Natural killer cell treated with Interleukin-12 subunit alpha and Interleukin-12 subunit beta and Interleukin-15 and Interleukin-18, amount 100 ng/mL, for 72 hours (primary cell): ENCODE measurements at places on chromosomes 6 and 20.

DNA sequence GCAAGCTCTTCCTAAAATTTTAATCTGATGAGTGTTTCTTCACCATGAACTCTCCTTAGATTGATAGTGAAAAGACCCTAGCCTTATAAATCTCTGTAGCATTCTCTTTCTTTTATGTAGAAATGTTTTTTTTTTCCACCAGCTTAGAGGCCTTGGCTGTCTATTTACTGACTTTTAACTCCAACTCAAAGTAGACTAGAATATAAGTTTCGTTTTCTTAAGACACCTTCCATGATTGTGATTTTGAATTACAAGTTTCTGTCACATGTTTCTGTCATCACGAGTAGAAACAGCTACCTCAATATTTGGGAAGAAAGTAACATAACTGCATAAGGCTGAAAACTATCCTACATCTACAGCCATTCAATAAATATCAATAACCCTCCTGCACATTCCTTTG is 17.8 kb downstream of the ADGRF4 start:
- no peaks in the 10 kb centered on the region for H3K36me3 ChIP-seq
- peaks cover 4% of the 10 kb centered on the region for H3K4me1 ChIP-seq
- no peak overlapping the region for H3K4me3 ChIP-seq
- no peak for DNase-seq
- peaks cover 17% of the 10 kb centered on the region for H3K27me3 ChIP-seq
- no peak overlapping the region for H3K27ac ChIP-seq

DNA sequence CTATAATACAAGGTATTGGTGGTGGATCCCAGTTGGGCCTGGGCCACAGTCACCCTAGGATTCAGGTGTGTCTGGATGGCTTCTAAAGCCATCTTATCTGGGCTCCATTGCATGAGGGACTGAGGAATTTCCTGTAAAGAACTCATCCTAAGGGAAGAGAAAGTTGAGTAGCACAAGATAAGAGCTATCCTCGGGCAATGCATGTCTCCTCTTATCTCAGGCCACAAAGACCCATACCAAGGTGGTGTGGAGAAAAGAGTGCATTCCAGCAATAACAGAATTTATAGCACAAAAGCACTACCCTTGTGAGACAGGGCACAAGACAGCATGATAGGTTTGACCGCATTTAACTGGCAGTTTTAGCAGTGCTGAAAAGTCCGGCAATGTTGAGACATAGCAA is 14.3 kb upstream of the MTRF1L start:
- DNase-seq: no peak
- H3K4me3 ChIP-seq: no peak overlapping the region
- no peaks in the 10 kb centered on the region for H3K36me3 ChIP-seq

DNA sequence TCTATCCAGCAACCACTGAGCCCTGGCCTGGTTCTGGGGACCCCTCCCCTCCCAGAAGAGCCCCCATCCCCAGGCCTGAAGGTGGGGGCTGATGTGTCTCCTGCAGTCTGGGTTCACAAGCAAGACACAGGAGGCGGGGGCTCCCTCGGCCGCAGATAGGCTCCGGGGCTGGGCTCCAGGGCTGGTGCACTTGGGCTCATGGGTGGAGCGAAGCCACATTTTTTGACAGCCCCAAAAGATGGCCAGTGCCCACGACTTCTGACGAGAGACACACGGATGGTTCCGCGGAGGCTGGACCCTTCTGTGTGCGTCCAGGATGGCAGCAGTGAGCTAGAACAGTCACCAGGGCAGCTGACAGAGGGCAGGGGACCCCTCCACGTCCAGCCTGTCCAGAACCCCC is 57.1 kb upstream of the GATA5 start:
- no peak overlapping the region for H3K27ac ChIP-seq
- H3K4me1 ChIP-seq: no peaks in the 10 kb centered on the region
- peaks cover 2% of the 10 kb centered on the region for H3K27me3 ChIP-seq
- H3K36me3 ChIP-seq: no peaks in the 10 kb centered on the region
- DNase-seq: no peak
- H3K4me3 ChIP-seq: no peak overlapping the region

GRCh38 chr6:40880906-40881305 is 158.1 kb downstream of the UNC5CL start:
- no peak for DNase-seq
- no peak overlapping the region for H3K4me3 ChIP-seq
- H3K4me1 ChIP-seq: peaks cover 6% of the 10 kb centered on the region
- peaks cover 50% of the 10 kb centered on the region for H3K27me3 ChIP-seq
- H3K27ac ChIP-seq: no peak overlapping the region

- no peaks in the 10 kb centered on the region for H3K4me1 ChIP-seq
- H3K27me3 ChIP-seq: peaks cover 19% of the 10 kb centered on the region
- no peak overlapping the region for H3K4me3 ChIP-seq
- H3K27ac ChIP-seq: no peak overlapping the region
- DNase-seq: no peak
Measured at GRCh38 chr6:110537208-110538123, 61.1 kb upstream of the SLC22A16 start.

- H3K27ac ChIP-seq: no peak overlapping the region
- no peak overlapping the region for H3K4me3 ChIP-seq
- no peaks in the 10 kb centered on the region for H3K36me3 ChIP-seq
- peaks cover 13% of the 10 kb centered on the region for H3K27me3 ChIP-seq
- no peak for DNase-seq
Measured at GRCh38 chr20:60632391-60633262, 619.4 kb upstream of the CDH4 start.

DNA sequence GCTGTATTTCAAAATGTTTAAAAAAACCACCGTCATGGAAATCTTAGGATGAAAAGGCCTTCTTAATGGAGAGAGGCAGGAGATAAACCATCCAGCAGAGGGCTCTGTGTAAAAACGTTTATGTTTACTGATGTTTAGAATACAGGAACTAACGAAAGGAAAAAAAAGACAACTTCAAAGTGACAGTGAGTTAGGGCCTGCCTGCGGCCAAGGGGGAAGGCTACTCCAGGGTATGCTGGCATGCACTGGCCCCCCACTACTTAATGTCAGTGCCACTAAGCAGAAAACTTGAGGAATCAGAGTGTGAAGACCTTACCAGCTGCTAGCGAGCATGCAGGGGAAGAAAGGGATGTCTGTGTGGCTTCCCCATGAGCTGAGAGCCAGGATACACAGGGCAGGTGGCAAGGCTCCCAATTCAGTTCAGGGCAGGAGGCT is 47.7 kb downstream of the AKAP7 start:
- peak overlapping the region; percentile 40 for H3K4me3 ChIP-seq
- H3K36me3 ChIP-seq: no peaks in the 10 kb centered on the region
- peaks cover 6% of the 10 kb centered on the region for H3K4me1 ChIP-seq
- DNase-seq: no peak
- H3K27ac ChIP-seq: peak overlapping the region; percentile 17

DNA sequence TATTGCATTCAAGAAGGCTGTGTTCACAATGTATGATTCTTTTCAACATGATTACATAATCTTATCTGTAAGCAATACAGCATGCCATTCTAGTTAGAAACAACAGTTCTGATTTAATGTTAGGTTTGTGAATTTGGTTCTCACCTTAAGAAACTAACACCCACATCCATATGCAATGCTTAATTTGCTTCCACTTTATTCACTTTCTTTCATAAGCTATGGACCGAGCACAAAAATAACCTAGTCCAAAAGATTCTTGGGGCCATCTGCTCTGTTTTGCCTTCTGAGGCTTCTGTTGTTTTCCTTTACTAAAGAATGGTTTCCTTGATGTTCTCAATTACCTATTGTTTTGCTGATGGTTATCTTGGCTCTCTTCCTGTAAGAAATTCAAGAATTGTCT is 258.2 kb downstream of the EYS start:
- no peak overlapping the region for H3K27ac ChIP-seq
- no peak overlapping the region for H3K4me3 ChIP-seq
- H3K36me3 ChIP-seq: no peaks in the 10 kb centered on the region
- no peaks in the 10 kb centered on the region for H3K4me1 ChIP-seq

GRCh38 chr6:163536770-163537169 is 122.3 kb downstream of the QKI start:
- no peak overlapping the region for H3K4me3 ChIP-seq
- no peak for DNase-seq
- no peaks in the 10 kb centered on the region for H3K27me3 ChIP-seq

DNA sequence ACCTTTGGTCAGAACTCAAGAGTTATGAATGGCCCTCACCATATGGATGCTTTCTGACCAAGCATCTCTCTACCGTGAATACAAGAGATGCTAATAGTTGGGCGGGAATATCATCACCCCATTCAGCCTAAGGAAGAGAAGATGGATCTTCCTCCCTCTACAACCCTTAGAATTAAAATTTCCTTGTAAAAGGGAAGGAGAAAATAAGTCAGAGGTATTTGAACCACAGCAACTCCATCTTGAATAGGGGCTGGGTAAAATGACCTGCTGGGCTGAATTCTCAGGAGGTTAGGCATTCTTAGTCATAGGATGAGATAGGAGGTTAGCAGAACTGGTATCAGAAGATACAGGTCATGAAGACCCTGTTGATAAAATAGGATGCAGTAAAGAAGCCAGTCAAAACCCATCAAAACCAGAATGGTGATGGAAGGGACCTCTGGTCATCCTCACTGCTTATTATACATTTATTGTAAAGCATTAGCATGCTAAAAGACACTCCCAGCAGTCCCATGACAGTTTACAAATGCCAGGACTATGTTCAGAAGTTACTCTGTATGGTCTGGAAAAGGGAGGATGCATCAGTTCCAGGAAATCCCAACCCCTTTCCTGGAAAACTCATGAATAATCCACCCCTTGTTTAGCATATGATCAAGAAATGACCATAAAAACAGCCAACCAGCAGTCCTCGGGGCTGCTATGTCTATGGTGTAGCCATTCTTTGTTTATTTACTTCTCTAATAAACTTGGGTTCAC is 101.2 kb downstream of the DTNBP1 start:
- H3K4me1 ChIP-seq: peaks cover 9% of the 10 kb centered on the region
- DNase-seq: no peak
- H3K36me3 ChIP-seq: no peaks in the 10 kb centered on the region
- H3K27me3 ChIP-seq: no peaks in the 10 kb centered on the region
- H3K27ac ChIP-seq: no peak overlapping the region
- H3K4me3 ChIP-seq: no peak overlapping the region

DNA sequence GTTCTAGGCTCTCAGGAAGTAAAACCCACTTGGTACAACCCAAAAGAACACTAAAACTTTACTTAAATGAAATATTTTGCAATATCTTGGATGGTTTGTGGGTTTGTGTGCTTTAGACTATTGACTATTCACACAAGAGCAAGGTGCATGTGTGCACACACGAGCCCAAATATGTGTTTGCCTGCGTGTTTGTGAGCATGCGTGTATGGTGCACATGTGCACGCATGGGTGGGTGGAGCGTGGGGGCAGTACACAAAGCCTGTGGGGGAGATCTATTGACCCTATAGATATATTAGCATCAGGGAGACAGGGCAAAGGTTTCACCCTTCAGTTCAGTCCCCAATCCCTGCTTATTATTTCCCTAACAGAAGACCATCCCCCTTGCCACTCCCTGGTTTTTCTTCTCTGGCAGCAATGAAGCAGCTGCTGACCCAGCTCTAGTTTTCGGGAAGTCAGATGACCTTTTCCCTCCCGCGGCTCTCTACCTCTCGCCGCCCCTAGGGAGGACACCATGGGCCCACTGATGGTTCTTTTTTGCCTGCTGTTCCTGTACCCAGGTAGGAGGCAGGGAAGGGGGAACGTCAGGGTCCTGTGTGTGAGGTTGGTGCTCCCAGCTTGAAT is at the start of gene C2:
TSS of gene C2 (plus strand) at position 476 of the 621 bp plus-strand sequence. CDS start at position 512, 36 bp downstream.
- H3K27me3 ChIP-seq: no peaks in the 10 kb centered on the region
- peak within 1 kb of the TSS; percentile 30 for H3K27ac ChIP-seq
- H3K36me3 ChIP-seq: no peaks in the 10 kb centered on the region
- DNase-seq: no peak

DNA sequence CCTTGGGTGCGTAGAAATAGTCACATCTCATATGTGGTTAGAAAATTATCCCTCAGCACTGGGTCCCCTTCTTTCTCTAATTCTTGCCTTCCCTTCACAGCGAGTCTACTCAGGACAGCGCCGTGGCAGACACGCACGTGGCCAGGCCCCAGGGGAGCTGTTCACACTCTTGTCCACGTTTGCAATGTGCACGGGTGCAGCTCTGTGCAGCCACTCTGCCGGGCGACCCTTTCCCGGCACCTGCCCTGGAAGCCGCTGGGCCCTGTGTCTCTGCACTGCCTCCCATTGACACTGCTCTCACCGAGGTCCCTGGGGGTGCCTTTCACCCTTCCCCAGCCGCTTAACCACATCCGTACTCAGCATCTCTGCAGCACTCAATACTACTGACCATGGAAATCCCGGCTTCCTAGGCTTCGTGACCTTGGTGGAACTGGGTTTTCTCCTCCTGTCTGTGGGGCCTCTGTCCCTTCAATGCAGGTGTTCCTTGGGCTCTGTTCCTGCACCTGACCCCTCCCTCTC is 104.9 kb downstream of the DACT2 start:
- no peaks in the 10 kb centered on the region for H3K36me3 ChIP-seq
- H3K4me1 ChIP-seq: no peaks in the 10 kb centered on the region
- H3K27me3 ChIP-seq: peaks cover 13% of the 10 kb centered on the region
- DNase-seq: peak; percentile 54
- H3K4me3 ChIP-seq: no peak overlapping the region
- H3K27ac ChIP-seq: no peak overlapping the region

DNA sequence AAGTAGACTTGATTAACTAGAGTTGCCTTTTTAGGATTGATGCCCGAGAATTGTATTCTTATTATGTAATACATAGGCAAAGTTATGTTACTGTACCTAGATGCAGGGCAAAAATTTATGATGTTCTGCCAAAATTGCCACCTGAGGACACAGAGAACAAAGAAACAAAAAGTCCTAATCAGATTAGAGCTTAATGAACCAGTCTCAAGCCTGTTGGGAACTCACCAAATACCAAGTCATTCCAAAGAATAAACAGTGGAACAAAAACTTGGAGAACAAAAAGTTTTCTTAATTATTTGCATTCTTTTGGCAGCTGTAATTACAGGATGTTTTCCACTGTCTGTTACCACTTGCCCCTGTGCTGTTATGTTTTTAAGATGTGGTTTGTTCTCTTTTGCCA is 154.7 kb upstream of the SGK1 start:
- H3K4me1 ChIP-seq: no peaks in the 10 kb centered on the region
- H3K27me3 ChIP-seq: no peaks in the 10 kb centered on the region
- H3K27ac ChIP-seq: no peak overlapping the region
- no peaks in the 10 kb centered on the region for H3K36me3 ChIP-seq

DNA sequence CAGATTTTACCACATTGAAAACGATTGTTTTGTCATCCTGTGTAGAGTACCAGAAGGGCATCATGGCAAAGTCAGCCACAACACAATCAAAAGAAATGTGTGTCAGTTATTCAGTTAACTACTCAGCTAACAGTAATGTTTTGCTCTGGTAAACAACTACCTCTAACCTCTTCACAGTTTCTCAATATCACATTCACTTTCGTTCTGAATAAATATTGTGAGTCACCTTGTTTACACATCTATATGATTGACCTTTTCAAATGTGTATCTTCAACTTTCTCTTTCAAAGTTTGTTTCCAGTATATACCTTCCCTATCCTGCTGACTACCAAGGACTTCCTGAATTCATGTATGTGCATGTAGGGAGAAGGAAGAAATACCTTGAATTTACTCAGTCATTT is 216.6 kb upstream of the UFL1 start:
- no peak overlapping the region for H3K27ac ChIP-seq
- no peaks in the 10 kb centered on the region for H3K27me3 ChIP-seq
- H3K36me3 ChIP-seq: no peaks in the 10 kb centered on the region
- no peak overlapping the region for H3K4me3 ChIP-seq

GRCh38 chr6:73308712-73309534 is 45.2 kb downstream of the DPPA5 start:
- H3K27ac ChIP-seq: peak overlapping the region; percentile 90
- peaks cover 23% of the 10 kb centered on the region for H3K27me3 ChIP-seq
- peaks cover 15% of the 10 kb centered on the region for H3K4me1 ChIP-seq
- H3K36me3 ChIP-seq: no peaks in the 10 kb centered on the region
- no peak for DNase-seq
